ENCODE measurements at places on chromosomes 11 and 22. TPM values are rescaled to one million over a fixed set of nuclear protein-coding genes. Genes with fewer than 3 reads are reported as not detected.

MS4A14 gene
- total RNA-seq = not detected

SCGB1A1 gene
- not detected for total RNA-seq

DEAF1 gene
- total RNA-seq = 51.5 TPM

SLN gene
- not detected for total RNA-seq

- no peak for DNase-seq
Observed at GRCh38 chr11:128222245-128222884, 365.0 kb downstream of the ETS1 start.

DNA sequence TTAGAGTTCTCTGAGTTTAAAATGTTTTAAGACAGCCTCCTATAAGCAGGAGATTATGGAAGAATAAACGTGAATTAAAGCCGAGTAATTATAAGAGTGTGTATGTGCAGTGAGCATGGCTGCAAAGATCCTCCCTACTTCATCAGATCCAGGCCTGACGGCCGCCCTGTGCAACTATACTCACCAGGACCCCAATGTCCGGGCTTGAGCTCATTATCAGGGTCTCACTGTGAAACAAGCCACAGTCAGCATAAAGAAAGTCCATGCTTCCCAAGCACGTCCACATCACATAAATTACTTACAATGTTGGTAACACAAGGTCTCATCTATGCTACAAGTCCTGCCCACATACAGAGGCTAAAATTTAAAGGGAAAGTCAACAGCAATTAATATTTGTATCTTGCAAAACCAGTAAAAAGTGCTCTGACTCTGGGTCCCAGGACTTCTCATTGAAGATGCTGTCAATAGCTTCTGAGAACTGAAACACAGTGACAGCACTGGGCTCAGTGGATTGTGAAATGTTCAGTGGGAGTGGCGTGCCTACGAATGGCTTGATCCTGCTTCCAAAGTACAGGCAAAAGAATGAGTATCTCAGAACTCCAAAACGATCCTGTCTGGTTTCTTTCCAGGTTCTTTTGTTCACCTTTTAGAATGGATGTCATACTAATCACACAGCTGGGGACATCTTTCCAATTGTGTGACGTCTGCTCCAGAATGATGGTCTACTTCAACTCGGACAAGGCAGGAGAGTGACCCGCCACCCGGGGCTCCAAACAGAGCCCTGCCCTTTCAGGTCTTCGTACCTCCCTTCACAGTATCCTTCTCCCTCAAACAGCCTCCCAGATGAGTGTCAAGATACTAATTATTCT lies 72.1 kb upstream of the ARFGAP3 start:
- no peak for DNase-seq

- DNase-seq = no peak
Observed at GRCh38 chr11:19246816-19247215, 6.1 kb upstream of the E2F8 start.

- DNase-seq = no peak
Observed at GRCh38 chr11:126341760-126342161, 13.7 kb upstream of the ST3GAL4 start.

GRCh38 chr22:42874010-42874409 lies 16.9 kb upstream of the ARFGAP3 start:
- DNase-seq = no peak
